ENCODE measurements at places on chromosomes 4 and X. TPM values are rescaled to one million over a fixed set of nuclear protein-coding genes. Genes with fewer than 3 reads are reported as not detected.

C1QTNF7 gene
- 0.87 TPM for total RNA-seq

CRMP1 gene
- 1.2 TPM for total RNA-seq

DMRTC1 gene
- total RNA-seq = 30.3 TPM

S100G gene
- not detected for total RNA-seq

CNGA1 gene
- 23.8 TPM for total RNA-seq

CHIC2 gene
- 128 TPM for total RNA-seq

BMP15 gene
- total RNA-seq = not detected

XAGE2 gene
- not detected for total RNA-seq

GAGE1 gene
- not detected for total RNA-seq

ACE2 gene
- total RNA-seq = 1.0 TPM

EFHC2 gene
- not detected for total RNA-seq

DUX4 gene
- not detected for total RNA-seq

DNA sequence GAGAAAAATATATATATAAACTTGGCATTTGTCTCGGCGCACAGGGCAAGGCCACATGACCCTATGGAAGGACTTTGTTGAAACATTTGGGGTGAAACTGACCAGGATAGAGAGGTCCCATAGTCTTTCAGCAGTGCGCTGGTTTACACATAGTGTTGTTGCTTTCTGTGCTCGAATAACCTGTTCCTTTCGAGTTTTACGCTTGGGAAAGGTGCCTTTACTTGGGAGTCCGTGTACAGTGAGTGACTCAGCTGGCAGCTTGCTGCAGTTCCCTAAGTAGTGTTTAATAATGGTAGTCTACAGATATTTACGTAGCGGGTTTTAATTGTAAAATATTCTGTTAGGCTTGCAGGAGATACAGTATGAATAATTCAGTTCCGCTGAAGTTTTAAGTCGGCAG, 578 bp downstream of the APOOL start:
- peak; percentile 36 for DNase-seq

GRCh38 chr4:185564349-185564748, 29.0 kb upstream of the PDLIM3 start:
- DNase-seq = no peak

DNA sequence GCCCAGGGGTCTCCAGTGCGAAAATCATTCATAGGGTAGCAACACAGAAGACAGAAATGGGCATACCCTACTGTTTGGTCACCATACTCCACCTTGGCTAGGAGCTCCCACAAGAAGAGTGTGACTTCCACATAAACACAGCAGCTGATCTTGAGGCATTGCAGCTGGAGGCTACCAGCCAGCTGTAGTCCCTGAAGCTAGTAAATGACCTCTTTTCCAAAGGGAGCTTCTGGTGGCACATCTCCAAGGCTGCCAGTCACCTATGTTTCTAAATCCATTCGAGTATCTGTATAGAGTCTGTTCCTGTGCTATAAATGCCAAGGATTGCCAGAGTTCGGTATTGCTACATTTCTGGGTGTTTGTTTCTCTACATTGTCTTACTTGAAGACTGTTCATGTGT, 21.3 kb upstream of the PNPLA4 start:
- DNase-seq = no peak

DNA sequence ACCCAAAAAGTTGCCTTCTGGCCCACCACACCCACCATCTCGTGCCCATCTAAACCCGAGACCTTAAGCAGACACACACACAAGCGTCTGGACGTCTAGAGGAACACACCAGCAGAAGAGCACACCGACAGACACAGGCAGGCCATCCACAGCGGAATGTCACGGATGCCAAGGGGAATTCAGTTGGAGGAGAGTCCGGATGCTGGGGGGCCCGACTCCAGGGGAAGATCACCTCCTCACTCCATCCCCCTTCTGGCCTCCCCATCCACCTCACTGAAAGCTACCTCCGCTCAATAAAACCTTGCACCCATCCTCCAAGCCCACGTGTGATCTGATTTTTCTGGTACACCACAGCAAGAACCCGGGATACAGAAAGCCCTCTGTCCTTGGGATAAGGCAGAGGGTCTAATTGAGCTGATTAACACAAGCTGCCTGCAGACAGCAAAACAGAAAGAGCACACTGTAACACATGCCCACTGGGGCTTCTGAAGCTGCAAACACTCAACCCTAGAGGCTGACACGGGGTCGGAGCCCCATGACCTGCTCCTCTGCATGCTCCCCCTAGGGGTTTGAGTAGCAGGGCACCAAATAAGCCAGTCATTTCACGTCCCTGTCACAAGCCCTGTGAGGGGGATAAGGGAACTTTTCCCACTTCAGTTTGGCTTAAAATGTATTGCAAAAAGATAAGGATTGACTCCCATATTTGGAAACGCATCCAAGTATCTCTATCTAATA, 339.6 kb upstream of the PCDH10 start:
- DNase-seq = no peak

- DNase-seq = no peak
Observed at GRCh38 chr4:117889978-117890377, 144.3 kb upstream of the NDST3 start.

- DNase-seq = no peak
Observed at GRCh38 chr4:5825321-5826041, 67.4 kb downstream of the CRMP1 start.

GRCh38 chr4:125663896-125664767, 349.4 kb downstream of the FAT4 start:
- no peak for DNase-seq

DNA sequence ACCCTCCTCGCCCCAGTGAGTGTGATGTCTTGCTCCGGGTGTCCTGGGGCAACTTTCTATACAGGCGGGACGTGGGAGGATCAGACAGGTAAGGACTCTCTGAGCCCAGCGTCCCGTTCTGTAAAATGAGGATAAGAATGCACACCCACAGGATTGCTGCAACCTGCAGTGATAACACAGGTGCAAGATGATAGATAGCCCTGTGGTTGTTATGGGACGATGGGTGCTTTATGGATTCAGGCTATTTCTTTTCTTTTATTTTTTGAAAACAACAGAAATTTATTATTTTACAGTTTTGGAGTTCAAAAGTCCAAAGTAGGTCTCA, 28.6 kb downstream of the BEX3 start:
- no peak for DNase-seq

GRCh38 chr4:39037491-39037825, 5.2 kb upstream of the TMEM156 start:
- no peak for DNase-seq

GRCh38 chr4:176834531-176834930, 41.8 kb upstream of the VEGFC start:
- no peak for DNase-seq

DNA sequence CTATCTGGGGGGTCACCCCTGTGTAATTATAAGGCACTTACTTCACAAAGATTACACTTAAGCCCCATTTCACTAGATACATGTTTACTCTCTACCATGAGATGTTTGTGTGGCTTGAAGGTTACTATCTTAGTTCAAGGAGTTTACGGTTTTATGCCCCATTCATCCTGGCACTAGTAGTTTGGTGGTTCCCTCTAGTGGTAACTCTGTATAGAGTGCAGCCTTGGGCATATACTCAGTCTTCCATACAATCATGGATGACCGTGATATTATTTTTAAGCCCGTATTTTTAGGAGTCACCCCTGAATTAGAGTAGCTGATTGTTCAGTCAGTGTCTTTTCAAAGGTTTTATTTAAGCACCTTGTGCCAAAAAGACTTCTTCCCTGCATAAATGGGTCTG, 109.9 kb upstream of the FAM47C start:
- peak; percentile 6 for DNase-seq

DNA sequence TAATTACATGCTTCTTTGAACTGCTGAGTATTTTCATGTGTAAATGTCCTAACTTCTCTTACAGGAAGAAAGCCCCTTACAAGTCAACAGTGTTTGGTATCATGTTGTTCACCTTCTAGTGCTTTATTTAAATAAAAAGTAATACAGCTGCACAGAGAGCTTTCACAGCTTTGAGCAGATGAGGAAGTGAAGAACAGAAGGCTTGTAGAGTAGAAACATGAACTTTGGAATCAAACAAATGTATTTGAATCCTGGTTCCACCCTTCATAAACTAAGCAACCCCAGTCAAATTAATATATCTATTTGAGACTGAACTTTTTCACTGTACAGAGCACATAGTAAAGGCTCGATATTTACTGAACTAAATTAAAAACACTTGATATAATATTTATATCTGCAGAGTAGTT, 120.5 kb downstream of the CAMK2D start:
- DNase-seq = no peak

DNA sequence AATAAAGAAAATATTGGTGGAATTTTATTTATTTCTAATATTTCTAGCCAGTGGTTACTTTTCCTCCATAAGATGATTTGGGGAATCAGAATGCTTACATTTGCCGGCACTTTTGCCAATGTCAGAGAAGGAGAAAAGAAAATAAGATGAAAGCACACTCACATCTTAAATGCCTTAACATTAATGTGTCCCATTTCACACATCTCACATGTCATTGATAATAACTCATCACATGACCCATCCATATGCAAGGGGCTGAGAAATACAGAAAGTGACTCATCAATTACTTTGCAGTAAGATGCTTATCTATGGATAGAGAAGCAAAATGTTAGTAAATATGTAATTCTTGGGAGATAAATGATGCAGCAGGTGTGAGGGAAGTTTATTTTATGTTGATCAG, 1531.0 kb downstream of the PCDH7 start:
- no peak for DNase-seq

DNA sequence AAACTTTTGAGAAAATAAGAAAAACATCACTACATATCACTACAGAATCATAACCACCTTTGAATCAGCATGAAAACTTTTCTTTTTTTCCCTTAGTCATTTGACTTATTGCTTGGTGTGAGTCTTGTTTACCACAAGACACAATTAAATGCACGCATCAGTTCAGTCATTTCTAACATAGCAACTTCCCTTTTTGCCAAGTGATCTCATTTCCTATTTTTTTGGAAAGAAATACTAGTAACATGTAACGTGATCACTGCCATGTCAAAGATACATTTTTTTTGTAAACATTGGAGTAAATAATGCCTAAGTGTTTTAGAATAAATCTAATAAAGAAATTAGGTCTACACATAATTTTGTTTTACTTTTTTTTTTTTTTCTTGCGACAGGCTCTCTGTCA, 5.1 kb upstream of the CXCL8 start:
- peak; percentile 42 for DNase-seq

- no peak for DNase-seq
Observed at GRCh38 chrX:39477031-39477761, 620.6 kb downstream of the BCOR start.

- DNase-seq = no peak
Observed at GRCh38 chr4:96194993-96195392, 355.1 kb downstream of the PDHA2 start.

DNA sequence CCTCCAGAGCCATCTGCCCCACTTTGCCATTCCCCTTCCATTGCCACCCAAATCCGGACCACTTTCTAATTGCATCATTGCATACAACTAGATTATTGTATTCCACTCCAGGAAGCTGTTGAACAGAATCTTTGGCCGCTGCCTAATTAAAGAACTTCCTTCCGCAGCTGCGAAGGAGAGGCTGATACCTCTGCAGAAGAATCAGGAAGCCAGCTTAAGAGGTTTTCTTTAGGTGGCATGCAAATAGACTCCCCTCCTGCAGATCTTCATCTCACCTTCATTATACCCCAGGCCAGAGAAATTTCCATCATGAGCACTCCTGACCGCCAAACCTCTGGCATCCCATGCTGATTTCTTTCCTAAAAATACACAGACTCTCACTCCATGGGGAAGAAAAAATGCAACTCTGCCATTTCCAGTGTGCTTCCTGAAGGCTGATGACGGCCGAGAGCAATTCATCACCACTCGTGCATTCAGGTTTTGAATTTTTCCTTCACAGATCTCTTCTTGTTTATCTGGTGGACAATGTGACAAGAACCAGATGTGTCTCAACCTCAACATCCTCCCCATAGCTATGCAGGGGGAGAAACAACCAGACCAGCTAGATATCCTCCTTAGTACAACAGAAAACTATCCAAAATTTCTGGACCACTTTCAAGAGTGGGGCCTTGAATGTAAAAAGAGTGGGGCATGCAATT, 31.2 kb downstream of the LGI2 start:
- DNase-seq = no peak

- DNase-seq = no peak
Observed at GRCh38 chr4:114226968-114227760, 247.7 kb upstream of the ARSJ start.
